ENCODE measurements at places on chromosomes 3 and 15.

GRCh38 chr3:148023994-148024393 lies 614.8 kb downstream of the ZIC1 start:
- no peak for DNase-seq

DNA sequence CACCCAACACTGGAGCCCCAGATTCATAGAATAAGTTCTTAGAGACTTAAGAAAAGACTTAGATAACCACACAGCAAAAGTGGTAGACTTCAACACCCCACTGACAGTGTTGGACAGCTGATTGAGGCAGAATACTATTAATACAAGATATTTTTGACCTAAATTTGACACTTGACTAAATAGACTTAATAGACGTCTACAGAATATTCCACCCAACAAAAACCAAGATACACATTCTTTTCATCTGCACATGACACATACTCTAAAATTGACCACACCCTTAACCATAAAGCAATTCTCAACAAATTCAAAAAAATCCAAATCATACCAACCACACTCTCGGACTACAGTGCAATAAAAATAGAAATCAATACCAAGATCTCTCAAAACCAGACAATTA lies 179.8 kb upstream of the TPM1 start:
- no peak for DNase-seq

DNA sequence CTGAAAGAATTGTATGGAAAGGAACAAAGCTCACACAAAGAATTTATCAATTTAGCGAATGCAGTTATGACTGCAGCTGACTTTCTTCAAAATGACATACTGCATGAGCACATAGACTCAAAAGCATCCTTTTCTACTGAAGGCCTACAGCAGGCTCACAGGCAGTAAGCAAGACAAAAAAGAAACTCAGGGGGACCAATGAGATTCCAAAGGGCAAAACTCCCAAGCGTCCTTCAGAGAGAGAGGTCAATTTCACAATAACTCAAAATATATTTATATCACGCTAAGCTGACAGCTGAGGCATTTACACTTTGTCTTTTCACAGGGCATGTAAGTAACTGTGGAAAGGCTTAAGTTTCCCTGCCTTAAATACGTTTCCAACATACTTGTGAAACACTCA lies 427.9 kb upstream of the RASGRP1 start:
- no peak for DNase-seq

DNA sequence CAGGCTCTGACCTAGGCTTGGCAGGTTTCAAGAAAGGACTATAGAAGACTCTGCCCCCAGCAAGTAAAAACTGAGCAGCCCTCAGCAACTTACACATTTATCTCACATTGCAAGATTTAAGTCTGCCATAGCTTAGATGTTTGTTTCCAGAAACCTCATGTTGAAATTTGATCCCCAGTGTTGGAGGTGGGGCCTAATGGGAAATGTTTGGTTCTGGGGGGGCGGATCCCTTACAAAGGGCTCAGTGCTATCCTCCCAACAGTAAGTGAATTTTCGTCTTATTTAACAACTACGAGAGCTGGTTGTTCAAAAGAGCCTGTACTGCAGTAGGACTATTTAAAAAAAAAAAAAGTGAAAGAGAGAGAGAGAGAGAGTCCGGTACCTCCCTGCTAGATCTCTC lies 125.2 kb upstream of the PROK2 start:
- no peak for DNase-seq

GRCh38 chr15:29935296-29936004 lies 113.2 kb upstream of the TJP1 start:
- DNase-seq: no peak

DNA sequence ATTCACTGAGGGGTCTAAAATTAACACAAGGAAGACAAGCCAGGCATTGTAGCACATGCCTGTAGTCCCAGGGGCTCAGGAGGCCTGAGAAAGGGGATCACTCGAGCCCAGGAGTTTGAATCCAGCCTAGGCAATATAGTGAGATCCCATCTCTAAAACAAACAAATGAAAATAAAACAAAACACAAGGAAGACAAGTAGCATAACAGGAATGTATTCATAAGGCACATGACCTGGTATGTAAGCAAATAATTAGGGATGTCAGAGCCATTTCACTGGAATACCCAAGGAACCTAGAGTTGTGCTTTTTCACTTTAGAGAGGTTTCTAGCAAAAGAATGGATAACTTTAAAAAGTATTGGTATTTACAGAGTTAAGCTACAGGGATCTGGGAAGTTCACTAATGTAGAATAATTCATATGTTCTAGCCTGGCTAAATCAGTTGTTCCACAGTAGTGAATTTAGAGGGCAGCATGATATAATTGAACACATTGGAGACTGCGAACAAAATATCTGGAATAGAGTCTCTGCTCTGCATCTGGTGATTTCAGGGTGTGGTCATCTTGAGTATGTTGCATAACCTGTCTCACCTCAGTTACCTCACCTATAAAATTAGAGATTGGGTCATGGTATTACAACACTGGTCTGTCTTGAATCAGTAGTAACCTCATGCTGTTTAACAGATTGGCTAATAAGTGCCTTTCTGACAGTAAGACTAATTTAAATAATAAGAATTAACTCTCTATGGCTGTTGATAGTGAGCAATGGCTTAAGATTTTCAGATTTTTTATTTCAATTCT lies 9.3 kb downstream of the GRAMD1C start:
- peak; percentile 5 for DNase-seq

DNA sequence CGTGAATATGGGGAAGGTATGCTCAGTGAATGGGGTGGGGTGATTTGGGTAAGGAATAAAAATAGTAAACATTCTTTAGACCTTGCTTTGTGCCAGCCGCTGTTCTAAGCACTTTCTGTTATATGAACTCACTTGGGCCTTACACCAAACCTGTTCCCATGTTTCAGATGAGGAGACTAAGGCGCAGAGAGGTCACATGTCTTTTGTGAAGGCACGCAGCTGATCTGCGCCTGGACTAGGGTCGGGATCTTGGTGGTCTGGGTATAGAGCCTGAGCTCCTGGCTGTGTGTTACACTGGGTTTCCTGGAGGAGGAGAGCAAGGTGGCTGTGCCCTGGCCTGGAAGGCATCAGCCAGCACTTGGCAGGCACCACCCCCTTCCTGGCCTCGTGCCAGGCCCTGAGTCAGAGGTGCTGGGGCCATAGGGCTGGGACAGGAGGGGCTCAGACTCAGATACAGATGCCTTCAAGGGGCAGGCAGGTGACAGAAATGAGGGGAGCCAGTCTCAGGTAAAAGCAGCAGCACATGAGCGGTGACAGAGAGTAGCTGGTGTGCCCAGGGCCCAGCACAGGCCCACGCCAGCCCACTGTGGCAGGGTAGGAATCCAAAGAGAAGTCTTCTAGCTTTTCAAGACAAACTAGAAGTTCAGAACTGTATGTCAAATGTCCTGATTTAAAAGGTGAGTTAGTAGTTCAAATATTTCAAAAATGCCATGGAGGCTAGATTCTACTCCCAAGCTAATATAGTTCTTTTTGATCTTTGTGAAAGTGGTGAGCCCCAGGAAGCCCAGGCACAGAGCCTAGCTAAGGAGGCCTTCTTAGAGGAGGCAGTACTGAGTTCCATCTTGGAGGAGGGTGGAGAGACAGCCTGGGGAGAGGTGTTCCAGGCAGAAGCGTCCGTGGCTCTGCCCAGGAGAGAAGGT lies 83.1 kb downstream of the DNAJB8 start:
- DNase-seq: no peak

- no peak for DNase-seq
These were observed 54.6 kb downstream of the CCR3 start for GRCh38 chr3:46296826-46297225.

- DNase-seq: no peak
These were observed 189.8 kb upstream of the PROK2 start for GRCh38 chr3:71974786-71975185.

- DNase-seq: no peak
These were observed 223.6 kb downstream of the CACNA2D3 start for GRCh38 chr3:54345847-54346375.

- no peak for DNase-seq
These were observed 21.9 kb upstream of the ALDH1L1 start for GRCh38 chr3:126202276-126202675.

DNA sequence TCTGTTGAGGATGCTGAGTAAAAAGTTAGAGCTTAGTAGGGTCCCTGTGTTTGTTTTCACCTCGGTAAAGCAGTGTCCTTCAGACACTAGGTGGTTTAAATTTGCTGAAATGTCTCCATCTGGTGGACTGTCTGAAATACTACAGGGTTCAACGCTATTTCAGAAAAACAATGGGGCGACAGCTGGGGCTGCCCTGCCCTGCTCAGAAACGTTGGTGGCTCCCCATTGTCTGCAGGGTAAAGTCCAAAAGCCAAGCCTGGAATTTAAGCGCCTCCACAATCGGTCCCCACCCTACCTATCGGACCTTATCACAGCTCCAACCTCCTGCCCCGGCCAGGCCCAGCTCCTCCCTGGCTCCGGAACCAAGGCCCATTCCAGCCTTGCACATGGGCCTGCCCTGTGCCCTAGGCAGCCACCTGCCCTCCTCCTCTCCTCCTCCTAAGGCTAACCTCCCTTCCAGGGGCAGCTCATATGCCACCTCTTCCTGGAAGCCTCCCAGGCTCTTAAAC lies 4.3 kb upstream of the TSEN2 start:
- DNase-seq: no peak

DNA sequence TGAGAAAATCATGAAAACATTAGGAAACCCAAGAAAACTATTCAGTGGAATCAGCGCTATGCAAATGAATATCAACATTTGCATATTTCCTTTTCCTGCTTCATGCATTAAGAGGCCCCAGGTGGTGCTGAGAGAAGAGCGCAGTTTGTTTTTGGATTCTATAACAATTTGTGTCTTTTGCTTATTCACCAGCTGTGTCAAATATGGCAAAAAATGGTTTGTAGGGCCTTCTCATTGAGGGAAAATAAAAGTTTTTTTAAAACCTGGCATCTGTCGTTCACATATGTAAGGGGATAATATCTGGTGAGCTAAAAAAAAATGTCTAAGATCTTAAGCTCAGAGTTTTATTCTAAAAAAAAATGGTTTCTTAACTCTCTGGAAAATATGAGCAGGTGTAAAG lies 122.5 kb upstream of the ROBO2 start:
- no peak for DNase-seq

- DNase-seq: no peak
These were observed 198.3 kb downstream of the ADAMTS9 start for GRCh38 chr3:64489361-64490044.

DNA sequence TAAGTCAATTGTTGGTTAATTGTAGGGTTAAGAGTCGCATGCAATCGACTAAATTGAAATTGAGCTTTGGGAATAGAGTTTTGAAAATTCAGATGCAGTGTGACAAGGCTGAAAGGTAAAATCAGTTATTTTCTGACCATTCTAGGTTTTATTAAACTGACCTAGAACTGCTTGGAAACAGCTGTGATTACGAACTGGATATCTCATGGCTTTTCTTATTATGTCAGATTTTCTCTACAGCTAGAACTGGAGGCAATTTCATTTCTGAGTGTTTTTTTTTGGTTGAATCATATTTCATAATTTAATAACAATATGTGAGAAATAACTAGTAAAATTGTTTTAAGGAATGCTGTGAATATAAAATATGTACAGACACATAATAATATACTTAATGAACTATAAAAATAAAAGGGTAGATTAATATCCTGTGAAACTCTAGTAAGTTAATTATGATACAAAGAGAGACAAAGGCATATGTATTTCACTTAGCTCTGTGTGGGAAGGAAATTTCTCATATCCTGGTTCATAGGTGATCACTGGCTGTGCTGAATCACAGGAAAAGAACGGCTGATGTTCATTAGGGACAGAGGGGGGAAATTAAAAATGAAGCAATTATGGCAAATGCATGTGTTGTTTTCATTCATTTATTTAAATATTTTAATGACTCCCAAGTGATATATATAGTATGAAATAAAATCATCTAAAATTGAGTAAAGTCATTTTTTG lies 403.2 kb downstream of the ZIC1 start:
- no peak for DNase-seq

DNA sequence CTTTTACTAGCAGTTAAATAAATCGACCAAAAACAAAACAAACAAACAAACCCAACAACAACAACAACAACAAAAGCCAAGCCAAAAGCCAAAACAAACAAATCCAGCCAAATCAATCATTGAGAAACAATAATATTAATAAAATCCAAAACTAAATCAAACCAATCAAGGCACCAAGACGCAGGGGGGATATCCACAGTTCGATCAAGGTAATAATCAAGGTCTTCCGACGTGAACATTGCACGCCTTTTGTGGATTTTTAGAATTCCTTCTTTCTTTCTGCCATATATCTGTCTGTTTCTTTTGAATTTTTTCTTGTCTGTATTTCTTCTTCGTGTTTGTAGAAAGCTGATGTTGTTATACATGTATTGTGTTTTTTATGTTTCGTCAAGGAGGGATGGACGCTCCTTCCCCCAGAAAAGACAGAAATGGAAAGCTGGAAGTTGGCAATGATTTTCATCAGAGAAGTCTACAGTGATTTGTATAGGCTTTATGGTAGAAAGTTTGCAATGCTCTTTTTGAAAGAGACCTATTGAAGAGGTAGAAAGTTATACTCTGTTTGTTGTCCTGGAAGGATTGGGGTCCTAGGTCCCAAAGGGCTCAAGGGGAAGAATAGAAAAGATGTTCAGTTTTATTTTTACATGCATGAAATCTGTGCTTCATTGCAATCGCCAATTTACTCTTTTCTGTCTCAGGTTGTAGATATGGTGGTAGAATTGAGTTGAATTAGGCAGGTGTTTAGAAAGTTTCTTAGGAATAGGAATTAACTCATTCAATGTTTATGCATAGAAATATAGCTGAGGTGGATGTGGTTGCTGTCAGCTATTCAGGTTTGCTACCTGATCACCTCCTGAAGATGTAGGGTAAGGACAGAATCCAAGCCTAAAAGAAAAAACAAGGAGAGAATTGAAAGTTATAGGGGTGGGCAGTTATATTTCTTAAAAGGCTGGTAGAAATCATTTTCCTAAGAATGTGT lies 1.2 kb downstream of the ARPP21 start:
- DNase-seq: no peak

- DNase-seq: no peak
These were observed 45.1 kb upstream of the BFSP2 start for GRCh38 chr3:133354721-133355120.

DNA sequence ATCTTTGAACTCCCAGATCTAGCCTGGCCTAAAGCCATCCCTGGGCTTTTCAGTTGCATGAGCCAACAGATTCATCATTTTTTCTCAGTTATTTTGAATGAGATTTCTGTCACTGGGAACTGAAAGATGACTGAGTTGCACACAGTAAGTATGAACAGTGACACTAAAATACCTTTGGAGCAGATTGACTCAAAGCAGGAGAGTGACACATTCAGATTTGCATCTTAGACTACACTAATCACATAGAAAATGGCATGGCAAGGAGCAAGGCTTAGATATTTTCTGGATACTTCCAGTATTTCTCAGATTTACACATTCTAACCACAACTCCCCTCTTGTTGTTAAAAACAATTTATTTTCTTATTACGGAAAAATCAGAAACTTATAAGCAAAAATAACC lies 32.8 kb downstream of the SEC62 start:
- no peak for DNase-seq

- no peak for DNase-seq
These were observed 201.4 kb downstream of the UBE3A start for GRCh38 chr15:25237291-25237978.

DNA sequence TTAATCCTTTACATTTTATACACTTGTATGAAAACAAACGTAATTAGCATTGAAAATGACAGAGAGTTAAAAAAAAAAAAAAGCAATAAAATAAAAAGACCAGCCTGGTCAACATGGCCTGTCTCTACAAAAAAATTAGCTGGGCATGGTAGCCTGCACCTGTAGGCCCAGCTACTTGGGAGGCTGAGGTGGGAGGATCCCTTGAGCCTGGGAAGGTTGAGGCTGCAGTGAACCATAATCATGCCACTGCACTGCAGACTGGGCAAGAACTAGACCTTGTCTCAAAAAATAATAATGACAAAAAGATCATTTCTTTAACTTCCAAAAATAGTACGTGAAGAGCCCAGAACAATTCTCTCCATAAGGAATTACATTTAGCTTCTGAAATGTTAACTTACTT lies 1.9 kb downstream of the SSR3 start:
- no peak for DNase-seq
